ENCODE measurements at places on chromosomes 13 and 19.

DNA sequence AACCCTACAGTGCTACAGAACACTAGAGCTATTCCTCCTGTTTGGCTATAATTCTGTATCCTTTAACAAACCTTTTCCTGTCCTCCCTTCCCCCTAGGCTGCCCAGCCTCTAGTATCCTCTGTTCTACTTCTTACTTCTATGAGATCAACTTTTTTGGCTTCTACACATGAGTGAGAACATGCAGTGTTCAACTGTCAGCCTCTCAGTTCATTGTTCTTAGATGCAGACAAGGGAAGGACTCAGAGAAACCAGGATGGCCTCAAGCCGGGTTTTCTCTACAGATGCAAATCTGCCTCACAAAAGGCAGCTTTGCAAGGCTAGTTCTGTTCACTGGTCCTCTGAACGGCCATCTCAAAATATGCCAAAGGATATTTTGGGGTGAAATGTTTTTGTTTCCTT lies 18.4 kb downstream of the AMER2 start:
- DNase-seq: no peak

GRCh38 chr19:51194527-51195315 lies 30.2 kb upstream of the CD33 start:
- no peak for DNase-seq

- no peak for DNase-seq
These were observed 2.4 kb downstream of the TCF3 start for GRCh38 chr19:1649706-1650649.

- no peak for DNase-seq
These were observed 9.2 kb upstream of the RASL11A start for GRCh38 chr13:27261396-27261795.

GRCh38 chr13:89899302-89900103 lies 1448.0 kb upstream of the MIR17HG start:
- no peak for DNase-seq

- no peak for DNase-seq
These were observed 194.3 kb upstream of the SOX1 start for GRCh38 chr13:111872475-111873150.

DNA sequence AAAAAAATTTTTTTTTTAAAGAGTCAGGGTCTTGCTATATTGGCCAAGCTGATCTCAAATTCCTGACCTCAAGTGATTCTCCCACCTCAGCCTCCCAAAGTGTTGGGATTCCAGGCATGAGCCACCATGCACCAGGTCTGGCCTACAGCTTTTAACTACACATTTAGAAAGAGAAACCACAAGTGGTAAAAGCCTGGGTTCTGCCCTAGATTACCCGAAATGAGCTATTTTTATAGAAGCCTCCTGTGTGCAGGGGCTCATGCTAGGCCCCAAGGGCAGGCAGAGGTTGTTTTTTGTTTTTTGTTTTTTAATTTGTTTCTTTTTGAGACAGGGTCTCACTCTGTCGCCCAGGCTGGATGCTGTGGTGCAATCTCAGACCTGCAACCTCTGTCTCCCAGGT lies 14.0 kb upstream of the MYADM start:
- DNase-seq: no peak

- no peak for DNase-seq
These were observed 2604.5 kb upstream of the PCDH20 start for GRCh38 chr13:64020126-64020525.

DNA sequence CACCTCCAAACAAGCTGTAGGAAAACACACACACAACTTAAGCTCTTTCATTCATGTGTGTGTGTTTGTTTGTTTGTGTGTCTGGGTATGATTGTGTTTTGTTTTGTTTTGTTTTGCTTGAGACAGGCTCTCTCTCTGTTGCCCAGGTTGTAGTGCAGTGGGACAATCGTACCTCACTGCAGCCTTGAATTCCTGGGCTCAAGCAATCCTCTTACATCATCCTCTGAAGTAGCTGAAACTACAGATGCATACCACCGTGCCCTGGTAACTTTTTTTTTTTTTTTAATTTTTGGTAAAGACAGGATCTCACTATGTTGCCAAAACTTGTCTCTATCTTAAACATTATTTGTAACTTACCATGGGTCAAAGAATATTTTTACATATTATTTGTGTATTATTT lies 431.7 kb downstream of the SLITRK1 start:
- DNase-seq: no peak

DNA sequence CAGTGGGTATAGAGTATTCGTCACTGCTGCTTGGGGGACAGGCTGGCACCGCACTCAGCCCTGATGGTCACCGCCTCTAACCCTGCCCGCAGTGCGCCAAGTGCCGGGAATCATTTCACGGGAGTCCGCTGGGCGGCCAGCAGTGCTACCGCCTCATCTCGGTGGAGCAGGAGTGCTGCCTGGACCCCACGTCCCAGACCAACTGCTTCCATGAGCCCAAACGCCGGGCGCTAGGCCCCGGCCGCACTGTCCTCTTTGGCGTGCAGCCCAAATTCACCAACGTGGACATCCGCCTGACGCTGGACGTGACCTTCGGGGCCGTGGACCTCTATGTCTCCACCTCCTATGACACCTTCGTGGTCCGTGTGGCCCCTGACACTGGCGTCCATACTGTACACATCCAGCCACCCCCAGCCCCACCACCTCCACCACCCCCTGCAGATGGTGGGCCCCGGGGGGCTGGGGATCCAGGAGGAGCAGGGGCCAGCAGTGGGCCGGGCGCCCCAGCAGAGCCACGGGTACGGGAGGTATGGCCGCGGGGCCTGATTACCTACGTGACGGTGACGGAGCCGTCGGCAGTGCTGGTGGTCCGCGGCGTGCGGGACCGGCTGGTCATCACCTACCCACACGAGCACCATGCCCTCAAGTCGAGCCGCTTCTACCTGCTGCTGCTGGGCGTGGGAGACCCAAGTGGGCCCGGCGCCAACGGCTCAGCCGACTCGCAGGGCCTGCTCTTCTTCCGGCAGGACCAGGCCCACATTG lies 14.5 kb downstream of the CNFN start:
- DNase-seq: no peak

- no peak for DNase-seq
These were observed 566.4 kb downstream of the PCDH9 start for GRCh38 chr13:66663711-66664110.

GRCh38 chr13:95955255-95955654 lies 97.9 kb downstream of the UGGT2 start:
- DNase-seq: no peak

GRCh38 chr13:29901710-29902631 lies 51.6 kb upstream of the UBL3 start:
- DNase-seq: no peak

- DNase-seq: no peak
These were observed 44.5 kb upstream of the GTF3A start for GRCh38 chr13:27379694-27380641.

DNA sequence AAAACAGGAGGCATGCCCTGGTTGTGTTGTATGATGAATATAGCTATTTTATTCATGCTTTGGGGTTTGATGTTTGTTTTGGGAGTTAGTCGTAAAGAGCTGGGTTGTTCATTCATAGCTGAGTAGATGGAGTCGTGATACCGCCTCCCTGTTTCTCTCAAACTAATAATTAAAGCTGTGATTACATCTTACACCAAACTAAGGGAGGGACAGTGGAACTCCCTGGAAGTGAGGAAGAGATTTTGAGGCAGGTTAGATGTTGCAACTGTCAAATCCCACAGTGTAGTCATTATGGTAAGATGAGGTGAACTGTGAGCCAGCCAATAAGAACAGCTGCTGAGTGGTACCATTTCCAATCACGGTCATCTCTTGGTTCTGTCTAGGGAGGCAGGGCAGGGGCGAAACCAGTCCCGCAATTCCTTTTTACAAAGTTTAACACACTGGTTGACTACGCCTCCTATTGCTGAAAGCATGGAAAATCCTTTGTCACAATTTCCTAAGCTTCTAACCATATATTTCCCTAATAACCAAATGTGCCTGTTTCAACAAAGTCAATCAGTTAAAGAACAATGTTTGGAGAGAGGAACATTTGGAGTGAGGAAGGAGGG lies 207.6 kb upstream of the SERP2 start:
- no peak for DNase-seq

GRCh38 chr13:49409008-49409407 lies 34.9 kb downstream of the CAB39L start:
- no peak for DNase-seq

GRCh38 chr13:54373211-54373610 lies 1344.6 kb downstream of the OLFM4 start:
- DNase-seq: no peak

DNA sequence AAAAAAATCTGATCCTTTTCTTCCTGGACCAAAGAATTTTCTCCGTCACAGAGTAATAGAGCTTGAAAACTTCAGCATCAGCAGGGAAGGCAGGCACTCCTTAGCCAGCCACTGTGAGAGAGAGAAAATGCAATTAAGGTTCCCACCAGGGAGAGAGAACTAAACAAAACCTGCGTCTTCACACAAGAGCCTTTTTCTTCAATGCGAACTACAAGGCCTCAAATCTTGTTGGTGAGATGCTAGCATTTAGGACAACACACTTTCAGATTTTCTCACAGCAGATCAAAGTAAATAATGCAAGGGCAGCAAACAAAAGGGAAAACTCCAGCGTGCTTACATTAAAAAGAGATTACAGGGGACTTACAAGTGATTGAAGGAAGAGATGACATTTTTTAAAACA lies 80.1 kb downstream of the DACH1 start:
- DNase-seq: no peak

DNA sequence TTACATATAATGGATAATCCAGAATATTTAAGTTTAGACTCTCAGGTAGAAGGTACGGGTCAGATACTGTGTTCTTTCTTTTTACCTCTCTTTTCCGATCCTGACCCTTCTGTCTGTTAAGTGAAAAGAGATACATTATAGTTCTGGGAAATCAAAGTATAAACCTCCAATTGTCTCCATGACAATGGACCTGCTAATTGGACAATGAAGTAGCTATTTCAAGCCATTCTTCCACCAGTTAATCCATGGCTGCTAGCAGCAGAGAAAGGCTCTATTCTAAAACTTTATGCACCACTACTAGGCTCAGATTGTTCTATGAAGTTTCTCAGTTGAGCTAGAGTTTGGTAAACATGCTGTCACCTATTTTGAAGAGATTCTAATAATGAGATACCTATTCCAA lies 8.3 kb upstream of the NBEA start:
- no peak for DNase-seq

- no peak for DNase-seq
These were observed 10.5 kb upstream of the GJA3 start for GRCh38 chr13:20171364-20171763.
